ENCODE measurements at places on chromosomes 5 and 9. TPM values are rescaled to one million over a fixed set of nuclear protein-coding genes. Genes with fewer than 3 reads are reported as not detected.
A peak's percentile ranks its signal among the peaks of the same experiment; 100 is the strongest.

The AGXT2 gene
- not detected for total RNA-seq

The TRAF1 gene
- 0.79 TPM for total RNA-seq

The ATP10B gene
- not detected for total RNA-seq

DNA sequence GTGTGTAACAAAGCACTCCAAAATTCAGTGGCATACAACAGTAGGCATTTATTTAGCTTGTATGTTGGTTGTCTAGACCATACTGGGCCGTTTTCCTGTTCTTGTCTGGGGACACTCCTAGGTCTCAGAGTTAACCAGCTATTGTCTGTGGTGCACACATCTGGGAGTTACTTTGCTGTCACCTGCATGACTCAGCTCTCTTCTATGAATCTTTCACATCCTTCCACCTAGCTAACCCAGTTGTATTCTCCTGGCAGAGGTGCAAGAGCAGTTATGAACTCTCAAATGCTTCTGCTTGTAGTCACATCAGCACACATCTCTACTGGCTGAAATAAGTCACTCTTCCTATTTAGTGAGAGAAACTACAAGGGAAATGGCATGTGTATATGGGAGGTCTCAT, 138.1 kb downstream of the BAAT start:
- DNase-seq, result no peak

GRCh38 chr5:158943057-158943456, 156.7 kb downstream of the EBF1 start:
- peak; percentile 82 for DNase-seq

DNA sequence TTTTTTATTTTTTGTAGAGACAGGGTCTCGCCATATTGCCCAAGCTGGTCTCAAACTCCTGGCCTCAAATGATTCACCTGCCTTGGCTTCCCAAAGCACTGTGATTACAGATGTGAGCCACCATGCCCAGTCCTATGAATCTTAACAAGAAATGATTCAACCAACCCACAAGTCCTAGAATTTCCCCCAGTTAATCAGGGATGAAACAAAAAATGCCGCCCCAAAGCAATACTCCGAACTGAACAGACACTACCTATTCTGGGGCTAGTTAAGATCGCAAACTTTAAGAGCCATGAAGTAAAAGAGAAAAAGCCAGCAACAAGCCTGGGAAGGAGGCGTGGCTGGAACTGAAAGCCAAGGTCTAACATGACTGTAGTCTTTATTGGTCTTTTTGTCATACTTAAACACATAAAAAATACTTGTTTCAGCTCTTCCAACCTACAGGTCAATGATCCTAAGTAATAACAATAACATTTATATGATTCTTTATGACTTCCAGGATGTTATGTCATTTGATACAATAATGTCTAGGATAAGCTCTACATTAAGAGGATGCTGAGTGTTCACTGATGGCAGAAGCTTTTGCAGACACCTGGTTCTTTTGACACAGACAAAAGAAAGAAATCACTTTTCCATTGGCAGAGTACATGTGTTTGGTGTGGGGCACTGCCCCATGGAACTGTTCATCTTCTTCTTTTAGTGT, 361.1 kb upstream of the TLE4 start:
- peak; percentile 12 for DNase-seq

- no peak for DNase-seq
These were observed 20.4 kb downstream of the PDE8B start for GRCh38 chr5:77230727-77231470.

DNA sequence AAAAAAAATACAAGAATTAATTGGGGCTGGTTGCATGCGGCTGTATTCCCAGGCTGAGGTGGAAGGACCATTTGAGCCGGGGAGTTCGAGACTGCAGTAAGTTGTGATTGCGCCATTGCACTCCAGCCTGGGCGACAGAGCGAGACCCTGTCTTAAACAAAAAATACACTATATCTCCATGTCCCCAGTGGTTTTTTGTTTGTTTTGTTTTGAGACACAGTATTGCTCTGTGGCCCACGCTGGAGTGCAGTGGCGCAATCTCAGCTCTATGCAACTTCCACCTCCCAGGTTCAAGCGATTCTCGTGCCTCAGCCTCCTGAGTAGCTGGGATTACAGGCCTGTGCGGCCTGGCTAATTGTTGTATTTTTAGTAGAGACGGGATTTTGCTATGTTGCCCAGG, 1.2 kb downstream of the COQ4 start:
- DNase-seq, result no peak

- DNase-seq, result no peak
These were observed 160.1 kb downstream of the ACER2 start for GRCh38 chr9:19568946-19569345.
